ENCODE measurements at places on chromosomes 6 and 20.
A peak's percentile ranks its signal among the peaks of the same experiment; 100 is the strongest.

DNA sequence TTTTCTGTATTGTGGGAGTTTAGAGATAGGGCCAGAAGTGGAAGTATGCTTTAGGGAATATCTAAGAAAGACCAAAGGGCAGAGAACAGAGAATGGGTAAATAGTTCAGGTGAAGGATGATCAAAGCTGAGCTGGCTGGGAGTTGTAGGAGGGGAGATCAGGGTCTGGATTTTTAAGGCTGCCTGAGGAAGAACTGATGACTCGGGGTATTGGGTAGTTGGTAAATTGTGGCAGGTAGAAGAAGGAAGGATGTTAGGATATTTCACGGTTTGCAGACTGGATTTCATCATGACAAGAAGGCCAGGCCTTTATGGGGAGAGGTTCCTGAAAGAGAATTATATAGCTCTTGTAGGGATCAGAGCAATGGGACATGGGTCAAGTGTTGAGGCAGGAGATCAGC is 492.9 kb downstream of the UTRN start:
- DNase-seq = no peak

DNA sequence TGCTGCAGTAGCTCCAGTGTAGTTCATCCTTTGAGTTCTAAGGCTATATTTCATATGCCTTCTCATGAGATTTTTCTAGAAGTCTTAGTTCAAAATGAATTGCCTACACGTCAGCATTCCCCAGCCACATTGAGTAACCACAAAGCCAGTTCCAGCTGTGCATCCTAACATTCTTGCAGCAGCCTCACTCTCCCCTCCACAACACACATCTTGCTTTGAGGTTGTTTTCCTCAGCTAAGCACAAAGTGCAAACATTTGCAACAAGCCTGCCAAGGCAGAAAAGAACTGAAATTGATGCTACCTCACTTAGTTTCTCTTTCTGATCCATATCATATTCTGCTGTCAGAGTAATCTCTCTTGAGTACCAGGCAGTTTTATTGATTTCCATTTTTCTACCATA is 160.7 kb upstream of the KCNQ5 start:
- no peak for DNase-seq

DNA sequence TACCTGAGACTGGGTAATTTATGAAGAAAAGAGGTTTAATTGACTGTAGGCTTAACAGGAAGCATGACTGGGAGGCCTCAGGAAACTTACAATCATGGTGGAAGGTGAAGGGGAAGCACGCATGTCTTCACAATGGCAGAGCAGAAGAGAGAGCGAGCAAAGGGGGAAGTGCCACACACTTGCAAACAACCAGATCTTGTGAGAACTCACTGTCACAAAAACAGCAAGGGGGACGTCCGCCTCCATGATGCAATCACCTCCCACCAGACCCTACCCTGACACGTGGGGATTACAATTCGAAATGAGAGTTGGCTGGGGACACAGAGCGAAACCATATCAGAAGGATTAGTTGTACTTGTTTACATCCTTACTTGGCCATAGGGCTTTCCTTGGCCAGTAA is 49.7 kb downstream of the FIG4 start:
- no peak for DNase-seq

GRCh38 chr6:38236631-38237030 is 403.1 kb downstream of the BTBD9 start:
- no peak for DNase-seq

- DNase-seq = no peak
Measured at GRCh38 chr6:6312901-6313441, 7.5 kb downstream of the F13A1 start.

GRCh38 chr6:27078734-27079357 is 168.7 kb upstream of the PRSS16 start:
- DNase-seq = peak; percentile 77

GRCh38 chr6:89927791-89928550 is 33.7 kb downstream of the GJA10 start:
- no peak for DNase-seq

- no peak for DNase-seq
Measured at GRCh38 chr6:169943241-169944060, 192.0 kb downstream of the ERMARD start.

DNA sequence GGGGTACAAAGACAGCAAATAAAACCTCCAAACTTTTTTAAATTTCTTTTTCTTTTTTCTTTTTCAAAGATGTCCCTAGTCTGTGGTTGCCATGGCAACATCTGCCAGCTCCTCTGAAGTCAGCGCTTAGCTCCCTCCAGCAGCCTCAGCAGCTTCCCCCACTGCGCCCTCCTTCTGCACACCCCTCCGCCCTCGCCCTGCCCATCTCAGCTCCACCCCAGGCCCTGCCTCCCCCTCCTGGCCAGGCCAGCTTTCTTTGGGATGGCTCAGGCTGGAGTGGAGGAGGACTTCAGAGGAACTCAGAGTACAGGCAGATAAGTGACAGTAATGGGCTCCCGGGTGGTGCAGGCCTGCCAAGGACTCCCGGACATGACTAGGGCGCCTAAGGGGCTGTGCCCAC is 104.6 kb downstream of the LRFN2 start:
- DNase-seq = peak; percentile 21

- DNase-seq = no peak
Measured at GRCh38 chr20:21074605-21075336, 31.4 kb downstream of the LINC00237 start.

DNA sequence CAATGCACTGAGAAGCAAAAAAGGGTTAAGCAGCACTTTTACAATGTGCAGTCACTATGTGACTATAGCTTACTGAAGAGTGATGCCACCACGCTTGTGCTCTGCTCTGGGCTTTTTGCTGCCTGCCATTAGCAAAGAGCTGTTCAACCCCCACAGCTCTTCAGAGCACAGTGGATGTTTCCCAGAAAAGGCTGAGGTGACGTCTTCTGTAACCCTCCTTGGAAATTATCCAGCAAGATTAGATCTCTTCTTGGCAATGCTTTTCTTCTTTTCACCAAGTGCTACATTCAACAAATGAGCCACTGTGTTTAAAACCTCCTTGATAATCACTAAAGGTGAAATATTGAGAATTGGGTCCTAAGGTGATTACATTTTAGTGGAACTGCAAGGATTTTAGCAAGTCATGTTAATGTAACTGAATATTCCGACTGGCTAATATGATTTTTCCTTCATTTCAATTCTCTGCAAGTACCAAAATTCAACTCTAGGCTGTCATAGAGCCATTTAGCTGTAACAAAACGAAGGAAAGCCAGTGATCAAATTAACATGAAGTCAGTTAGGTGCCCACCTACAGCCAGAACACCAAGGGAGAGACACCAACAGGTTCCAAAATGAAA is 34.9 kb downstream of the ELOVL5 start:
- no peak for DNase-seq

- no peak for DNase-seq
Measured at GRCh38 chr6:26269531-26270485, 95.2 kb upstream of the BTN3A2 start.

GRCh38 chr6:14180609-14181008 is 63.0 kb downstream of the CD83 start:
- DNase-seq = no peak

DNA sequence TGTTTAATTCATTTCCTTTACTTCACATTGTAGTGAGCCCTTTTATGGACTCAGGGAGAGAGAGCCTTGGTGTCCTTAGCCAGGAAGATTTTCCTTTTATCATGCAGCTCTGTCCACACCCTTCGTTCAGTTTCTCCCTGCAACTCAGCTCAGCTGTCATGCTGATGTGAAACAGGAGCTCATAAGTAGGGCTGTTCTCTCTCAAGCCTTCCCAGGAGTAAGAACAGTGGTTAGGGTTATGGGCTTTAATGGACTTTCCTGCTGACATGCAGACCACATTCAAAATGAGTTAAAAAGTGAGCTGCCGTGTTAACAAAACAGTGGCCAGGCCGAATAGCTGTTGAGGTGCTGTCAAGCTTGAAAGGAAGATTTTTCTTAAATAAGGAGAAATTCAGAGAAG is 104.1 kb downstream of the BCKDHB start:
- DNase-seq = no peak

GRCh38 chr20:31684153-31685015 is 38.3 kb downstream of the BCL2L1 start:
- no peak for DNase-seq

- no peak for DNase-seq
Measured at GRCh38 chr6:14147891-14148290, 30.3 kb downstream of the CD83 start.

DNA sequence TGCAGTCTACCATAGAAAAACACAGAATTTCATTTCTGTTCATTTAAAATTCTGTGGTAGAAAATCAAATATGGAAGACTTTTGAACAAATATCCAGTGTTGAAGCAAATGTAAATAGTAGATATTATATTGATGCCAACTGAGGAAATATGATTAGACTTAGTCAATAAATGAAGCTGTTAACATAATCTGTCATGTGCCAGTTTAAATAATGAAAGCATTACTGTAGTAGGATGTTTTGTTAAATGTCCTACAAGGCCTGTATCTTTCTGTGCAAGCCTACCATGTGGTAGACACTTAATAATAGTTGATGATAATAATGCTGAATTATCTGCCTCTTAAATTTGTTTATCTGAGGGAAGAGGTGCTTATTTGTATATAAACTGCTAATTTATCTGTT is 55.9 kb downstream of the CBFA2T2 start:
- DNase-seq = no peak

GRCh38 chr6:68026483-68026882 is 608.6 kb upstream of the ADGRB3 start:
- DNase-seq = no peak

GRCh38 chr6:105569706-105570105 is 166.8 kb upstream of the PREP start:
- no peak for DNase-seq

DNA sequence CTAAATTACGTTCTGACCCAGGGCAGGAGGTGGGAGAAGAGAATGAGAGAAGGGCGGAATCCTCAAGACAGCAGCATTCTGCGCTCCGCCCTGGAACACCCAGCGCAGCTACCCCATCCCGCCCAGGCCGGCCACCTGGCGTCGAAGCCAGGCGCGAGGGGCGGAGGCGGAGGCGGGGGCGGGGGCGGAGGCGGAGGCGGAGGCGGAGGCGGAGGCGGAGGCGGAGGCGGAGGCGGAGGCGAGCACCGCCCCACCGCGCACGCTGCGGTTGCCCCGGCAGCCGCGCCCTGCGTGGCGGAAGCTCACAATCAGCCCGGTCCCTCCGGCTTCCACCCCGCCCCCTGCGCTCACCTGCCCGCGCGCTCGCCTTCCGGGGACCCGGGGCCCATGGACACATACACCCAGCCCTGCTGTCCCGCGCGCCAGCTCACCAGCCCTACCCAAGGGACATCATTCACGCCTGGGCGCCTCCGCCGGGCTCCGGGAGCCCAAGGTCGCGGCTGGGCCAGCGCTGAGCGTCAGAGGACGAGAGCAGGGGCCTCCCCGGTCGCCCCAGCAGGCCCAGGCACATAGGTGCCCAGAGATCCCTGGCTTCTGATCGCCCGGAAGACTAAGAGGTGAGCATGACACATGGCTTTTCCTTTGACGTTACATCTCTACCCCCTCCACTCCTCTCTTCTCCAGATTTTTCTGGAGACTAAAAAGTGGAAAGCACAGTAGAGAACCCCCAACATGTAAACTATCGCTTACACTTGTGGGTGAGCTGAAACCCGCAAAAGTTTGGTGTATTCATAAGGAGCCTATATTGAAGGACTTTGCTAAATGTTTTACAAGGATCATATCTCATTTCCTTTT is at the start of gene ANKEF1:
Gene ANKEF1 (plus strand): TSS at position 271 of the 855 bp plus-strand sequence. CDS start 3,315 bp downstream, outside the sequence.
- DNase-seq = peak; percentile 81

- no peak for DNase-seq
Measured at GRCh38 chr6:1327630-1328029, 15.7 kb downstream of the FOXQ1 start.

GRCh38 chr6:170345662-170346061 is 39.1 kb downstream of the FAM120B start:
- DNase-seq = no peak

DNA sequence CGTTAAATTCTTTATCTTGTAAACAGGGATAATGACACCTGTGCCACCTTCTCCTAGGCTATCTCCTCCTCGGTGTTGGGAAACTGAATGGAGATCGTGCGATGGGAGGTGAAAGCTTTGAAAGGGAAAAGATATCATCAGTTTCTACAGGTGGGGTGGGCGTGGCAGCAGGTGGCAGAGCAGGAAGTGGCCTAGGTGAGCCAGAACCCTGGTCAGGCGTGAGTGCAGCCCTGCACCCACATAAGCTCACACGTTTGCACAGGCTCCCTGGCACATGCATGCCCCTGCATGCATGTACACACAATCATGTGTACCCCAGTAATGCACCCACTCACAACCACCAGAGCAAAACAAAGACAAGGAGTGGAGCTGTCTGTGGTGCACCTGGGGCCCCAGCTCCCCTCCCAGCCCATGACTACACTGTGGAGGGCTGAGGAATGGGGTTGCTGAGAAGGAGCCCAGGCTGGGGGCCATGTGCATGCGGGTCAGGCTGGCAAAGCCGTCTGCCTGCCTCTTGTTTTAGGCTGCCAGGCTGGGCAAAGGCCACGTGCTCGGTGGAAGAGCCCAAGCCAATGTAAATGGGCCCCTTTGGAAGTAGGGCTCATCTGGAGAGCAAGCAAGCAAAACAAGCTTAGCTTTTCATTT is 61.5 kb downstream of the TFAP2C start:
- no peak for DNase-seq

DNA sequence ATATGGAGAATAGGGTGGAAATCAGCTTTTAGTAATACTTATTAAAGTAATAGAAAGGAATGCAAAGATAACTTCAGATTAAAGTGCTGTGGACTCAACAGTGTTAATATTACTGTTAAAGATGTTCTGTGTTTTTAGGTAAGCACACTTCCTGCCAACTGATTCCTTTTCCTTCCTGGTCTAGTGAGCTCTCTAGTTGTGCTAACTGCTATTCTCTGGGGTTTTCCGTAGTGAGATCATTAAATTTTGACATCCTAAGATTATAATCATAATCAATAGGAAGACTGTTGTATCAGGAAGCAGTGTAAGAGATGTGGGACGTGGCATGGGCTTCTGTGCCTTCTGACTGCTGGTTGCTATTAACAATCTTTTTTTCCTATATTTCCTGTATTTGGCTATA is 1.2 kb upstream of the TMEM217 start:
- no peak for DNase-seq

- no peak for DNase-seq
Measured at GRCh38 chr6:168703990-168704389, 263.0 kb downstream of the SMOC2 start.

DNA sequence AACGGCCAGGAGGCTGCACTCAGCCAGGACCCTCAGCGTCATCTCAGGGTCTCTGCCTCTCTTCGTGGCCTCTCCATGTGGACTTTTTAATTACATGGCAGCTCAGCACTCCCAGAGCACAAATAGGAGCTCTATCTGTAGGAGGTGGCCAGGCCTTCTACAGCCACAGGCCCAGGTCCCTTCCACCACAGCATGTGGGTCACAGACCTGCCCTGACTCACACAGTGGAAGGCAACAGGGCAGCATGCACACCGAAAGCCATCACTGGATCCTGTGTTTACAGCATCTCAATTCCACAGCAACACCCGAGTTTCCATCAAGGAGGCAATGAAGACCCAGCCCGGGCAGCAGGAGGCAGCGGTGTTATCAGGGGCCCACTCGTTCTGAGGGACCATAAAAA is 65.8 kb upstream of the CD93 start:
- DNase-seq = no peak

GRCh38 chr6:115060581-115060980 is 717.8 kb upstream of the HS3ST5 start:
- no peak for DNase-seq
